ENCODE measurements at places on chromosomes 2 and 18.

- no peak for DNase-seq
Observed at GRCh38 chr2:58922245-58922644, 681.1 kb upstream of the FANCL start.

GRCh38 chr2:178426388-178426787 is 24.6 kb downstream of the PRKRA start:
- no peak for DNase-seq

DNA sequence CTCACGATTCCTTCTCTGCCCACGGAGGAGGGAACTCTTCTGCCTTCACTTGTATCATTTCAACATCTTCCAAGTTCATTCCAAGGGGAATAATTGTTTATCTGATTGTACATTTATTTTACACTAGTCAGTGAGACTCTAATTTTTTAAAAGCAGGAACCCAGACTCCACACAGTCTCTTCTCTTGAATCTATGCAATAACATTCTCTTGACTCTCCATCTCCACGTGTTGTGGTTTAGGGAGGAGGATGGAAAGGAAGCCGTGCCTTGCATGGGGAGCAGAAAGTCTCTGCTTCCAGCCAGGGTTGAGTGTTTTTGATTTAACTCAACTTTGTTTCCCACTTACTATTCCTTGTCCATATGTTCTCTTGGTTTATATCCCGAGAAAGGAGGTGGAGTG is 131.1 kb upstream of the RIOK3 start:
- no peak for DNase-seq

GRCh38 chr2:117818921-117819320 is 4.4 kb downstream of the DDX18 start:
- DNase-seq: no peak

DNA sequence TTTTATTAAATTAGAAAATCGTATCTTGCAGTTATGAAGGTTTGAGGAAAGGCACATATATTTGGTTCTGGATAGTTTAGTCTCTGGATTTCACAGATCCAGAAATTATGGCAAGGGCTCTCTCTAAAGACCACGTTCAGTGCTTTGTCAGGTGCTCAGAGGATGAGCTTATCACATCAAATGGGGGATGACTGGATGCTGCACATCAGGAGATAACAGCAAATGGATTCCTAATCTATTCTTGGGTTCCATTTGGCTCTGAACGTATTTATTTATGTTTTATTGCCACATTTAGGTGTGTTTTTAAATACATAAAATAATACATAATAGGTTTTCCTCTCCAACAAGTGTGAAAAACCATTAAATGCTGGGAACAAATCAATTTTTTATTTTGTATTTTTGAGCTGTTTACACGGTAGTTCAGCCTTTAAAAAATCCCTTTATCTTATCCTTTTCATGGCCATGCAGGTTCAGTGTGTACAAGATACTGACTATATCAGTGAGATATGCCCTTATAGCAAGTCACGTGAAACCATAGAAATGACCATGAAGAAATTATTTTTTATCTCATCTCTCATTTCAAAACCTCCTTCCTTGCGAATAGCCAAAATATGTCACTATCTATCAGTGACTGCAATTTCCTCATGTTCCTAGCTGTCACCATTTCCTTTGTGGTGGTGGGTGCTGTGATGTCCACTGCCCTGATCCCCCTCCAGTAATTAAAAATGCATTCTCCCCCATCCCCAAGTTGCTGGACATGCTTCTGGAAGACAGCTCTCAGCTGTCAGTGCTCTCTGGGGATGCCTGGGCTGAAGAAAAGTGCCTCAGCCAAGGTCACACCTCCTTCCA is 25.9 kb upstream of the CXCR4 start:
- DNase-seq: no peak

DNA sequence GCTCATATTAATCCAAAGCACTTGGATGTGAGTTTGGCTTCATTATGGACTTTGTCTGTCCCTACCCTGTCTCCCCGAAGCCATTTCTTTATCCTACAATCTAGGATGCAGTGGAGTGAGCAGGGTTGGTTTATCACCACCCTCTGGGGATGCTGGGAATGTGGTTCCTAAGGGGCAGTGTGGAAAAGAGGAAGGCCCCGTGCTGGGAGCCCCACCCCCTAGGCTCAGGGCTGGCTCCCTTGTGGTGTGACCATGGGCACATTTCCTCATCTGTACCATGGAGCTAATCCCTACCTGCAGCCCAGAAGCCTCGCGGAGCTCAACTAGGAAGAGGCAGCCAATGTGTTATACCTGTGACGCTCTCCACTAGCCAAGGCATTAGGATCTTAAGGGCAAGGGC is 92.5 kb downstream of the TGOLN2 start:
- DNase-seq: no peak

DNA sequence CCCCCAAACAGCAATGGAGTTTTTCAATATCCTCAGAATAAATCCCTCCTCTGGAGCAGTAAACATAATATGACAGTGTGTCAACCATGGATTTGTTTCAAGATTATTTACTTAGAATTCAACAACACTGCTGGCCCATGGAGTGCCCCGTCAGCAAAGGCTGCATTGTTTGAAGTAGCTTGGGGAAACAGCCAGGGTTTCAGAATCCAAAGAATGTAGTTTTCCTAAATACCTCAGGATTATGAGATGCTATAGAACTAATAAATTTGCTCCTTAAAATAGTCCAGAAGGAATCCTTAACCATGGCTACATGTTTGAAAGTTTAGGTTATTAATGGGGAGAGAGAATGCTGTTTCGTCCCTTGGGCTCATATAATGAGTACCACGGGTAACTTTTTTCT is 13.1 kb upstream of the CETN1 start:
- DNase-seq: no peak

All from stimulated activated CD8-positive, alpha-beta memory T cell treated with anti-CD3 and anti-CD28 coated beads, Interleukin-15, amount 100 ng/mL, for 24 hours (primary cell).